ENCODE measurements at places on chromosomes 16 and 17.

GRCh38 chr16:56351481-56351880 is 73.9 kb downstream of the AMFR start:
- DNase-seq, result no peak

GRCh38 chr17:30248786-30249185 is 13.3 kb upstream of the SLC6A4 start:
- no peak for DNase-seq

GRCh38 chr16:86010680-86011141 is 111.7 kb downstream of the IRF8 start:
- DNase-seq, result no peak

GRCh38 chr16:64013856-64014255 is 1108.0 kb downstream of the CDH11 start:
- DNase-seq, result no peak
